B cell (primary cell): ENCODE measurements at places on chromosomes 3 and 15. TPM values are rescaled to one million over a fixed set of nuclear protein-coding genes. Genes with fewer than 3 reads are reported as not detected.

GRCh38 chr3:101170806-101171558, 149.4 kb downstream of the IMPG2 start:
- DNase-seq: no peak

DNA sequence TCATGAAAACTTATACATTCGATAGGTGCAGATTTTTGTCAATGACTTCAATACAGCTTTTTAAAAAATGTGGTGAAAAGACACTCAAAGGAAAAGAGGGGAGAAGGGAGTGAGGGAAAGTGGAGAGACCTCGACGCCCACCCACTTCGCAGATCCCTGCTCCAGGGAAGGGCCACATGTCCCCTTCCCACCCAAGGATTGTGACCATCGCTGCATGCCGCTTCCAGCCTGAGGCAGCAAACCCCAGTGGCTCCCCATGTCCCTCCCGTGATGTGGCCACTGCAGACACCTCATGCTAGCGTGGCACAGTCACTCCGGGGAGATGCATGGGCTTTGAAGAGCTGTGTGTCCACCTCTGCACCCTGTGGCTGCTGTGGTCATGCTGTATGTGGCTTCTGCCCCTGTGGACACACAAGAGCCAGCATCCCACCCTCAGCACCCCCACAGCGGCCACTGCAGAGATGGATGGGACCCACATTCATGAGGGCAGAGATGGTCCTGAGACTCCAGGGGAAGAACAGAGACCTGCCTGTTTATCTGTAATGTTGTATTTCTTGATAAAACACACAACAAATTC, 230.2 kb downstream of the OCA2 start:
- no peak for DNase-seq

DNA sequence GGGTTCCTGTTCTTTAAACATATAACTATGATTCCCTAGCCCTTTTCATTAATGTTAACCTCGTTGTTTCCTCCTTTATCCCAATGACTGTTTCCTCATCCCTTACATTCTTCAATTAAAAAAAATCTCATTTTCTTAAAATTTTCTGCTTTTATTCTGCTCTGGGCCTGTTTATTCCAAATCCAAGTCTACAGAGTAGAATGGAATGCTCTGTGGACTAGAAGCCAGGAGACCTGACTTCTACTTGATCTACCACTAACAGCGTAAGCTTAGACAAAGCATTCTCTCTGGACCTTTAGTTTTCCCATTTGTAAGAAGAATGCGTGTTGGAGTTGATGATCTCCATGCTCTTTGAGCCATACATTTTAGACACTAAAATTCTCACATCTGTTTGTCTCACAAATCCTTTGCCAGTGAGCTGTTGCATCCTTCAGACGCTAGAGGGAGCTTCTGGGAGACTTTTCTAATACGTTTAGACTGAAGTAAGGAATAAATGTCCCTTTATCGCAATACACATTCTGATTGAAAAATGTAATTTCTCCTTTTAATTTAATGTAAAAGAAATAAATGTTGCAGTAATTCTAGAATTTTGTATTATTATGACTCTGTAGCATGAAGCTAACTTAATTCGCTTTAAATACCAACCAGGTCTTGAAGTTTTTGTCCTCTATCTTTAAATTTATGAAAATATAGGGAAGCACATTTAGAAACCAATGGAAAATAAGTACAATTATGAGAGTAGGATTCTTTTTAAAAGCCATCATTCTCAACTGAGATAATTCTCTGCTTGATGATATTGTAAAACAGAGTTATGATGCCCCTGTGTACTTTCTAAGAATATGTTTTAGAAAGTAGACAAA, 21.7 kb upstream of the GMNC start:
- DNase-seq: peak; percentile 51

GRCh38 chr3:39106281-39106811, 1.1 kb downstream of the GORASP1 start:
- DNase-seq: no peak

Gene IGF2BP2
- total RNA-seq: not detected in 2 replicates

Gene SNRPN
- total RNA-seq: 83.6 and 87.5 TPM in 2 replicates

DNA sequence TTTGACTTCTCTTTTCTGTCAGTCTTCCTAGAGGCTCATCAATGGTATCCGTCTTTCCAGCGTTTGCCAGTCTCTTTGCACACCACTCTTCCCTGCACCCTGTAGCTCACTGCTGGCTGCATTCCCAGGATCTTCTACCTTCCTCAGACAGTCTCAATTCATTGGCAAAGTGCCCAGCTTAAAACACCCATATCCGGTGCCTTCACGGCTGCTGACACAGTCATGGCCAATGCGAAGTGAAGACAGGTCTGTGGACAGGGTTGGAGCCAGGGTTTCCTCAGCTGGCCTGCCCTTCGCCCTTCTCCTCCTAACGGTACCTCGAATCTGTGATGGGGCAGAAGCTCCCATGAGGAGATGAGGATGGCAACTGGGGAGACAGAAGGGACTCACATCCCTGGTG, 36.1 kb downstream of the PTH1R start:
- DNase-seq: no peak

Gene SCN5A
- 0.20 and 0.36 TPM in 2 replicates for total RNA-seq

GRCh38 chr15:39211108-39211979, 369.5 kb upstream of the THBS1 start:
- DNase-seq: no peak

DNA sequence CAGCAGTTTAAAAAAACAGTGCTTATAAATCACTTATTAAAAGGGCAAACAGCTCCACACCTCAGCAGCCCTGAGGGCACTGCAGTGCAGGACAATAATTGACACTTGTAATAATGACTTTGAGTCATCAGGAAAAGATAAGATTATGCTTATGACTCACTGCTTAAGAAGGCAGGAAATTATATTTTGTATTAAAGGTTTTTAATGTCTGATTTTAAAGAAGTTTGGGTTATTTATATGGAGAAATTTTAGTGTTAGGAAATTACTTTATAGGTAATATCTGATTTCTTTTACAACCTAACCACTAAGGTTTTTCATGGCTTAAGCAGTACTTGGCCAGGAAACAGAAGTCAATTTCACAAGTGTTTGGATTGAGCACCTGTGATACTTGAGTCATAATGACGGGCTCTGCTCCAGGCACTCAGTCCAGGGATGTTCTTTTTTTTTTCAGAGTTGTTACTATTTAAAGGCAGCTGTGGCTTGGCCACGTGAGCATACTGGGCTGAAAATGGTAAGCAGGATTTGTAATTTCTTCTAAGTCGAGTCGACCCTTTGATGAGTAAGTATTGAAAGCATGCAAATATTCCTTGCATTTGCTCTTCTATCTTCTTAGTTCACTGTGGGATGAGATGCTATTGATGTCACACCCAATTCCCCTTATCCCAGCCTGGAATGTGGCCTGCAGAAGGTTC, 21.6 kb upstream of the SLC6A20 start:
- no peak for DNase-seq

GRCh38 chr3:161674402-161674801, 177.8 kb downstream of the OTOL1 start:
- DNase-seq: no peak

DNA sequence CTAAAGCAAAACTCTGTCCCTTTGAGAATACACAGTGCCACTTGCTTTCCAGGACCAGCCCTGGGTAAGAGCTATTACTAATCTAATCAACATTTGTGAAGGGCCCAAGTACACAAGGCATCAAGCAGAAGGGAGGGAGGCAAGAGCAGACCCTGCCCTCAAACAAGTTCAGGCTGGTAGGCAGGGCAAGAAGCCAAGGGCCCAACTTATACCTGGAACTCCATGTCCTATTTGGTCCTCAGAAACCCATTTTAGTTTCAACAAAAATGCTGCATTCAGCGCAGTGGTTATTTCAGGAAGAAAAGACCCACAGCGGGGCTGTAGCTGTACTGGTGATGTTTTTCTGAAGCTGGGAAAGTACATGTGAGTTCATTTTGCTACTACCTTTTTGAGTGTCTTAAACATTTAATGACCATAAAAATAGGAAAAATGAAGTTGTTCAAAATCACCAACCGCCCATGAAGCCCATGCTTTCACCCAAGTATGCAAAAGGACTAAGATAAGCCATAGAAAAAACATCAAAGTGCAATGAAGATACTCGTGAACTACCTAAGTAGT, 2.8 kb downstream of the RPS17 start:
- peak; percentile 8 for DNase-seq

Gene RASGRF1
- total RNA-seq: 9.4 and 10.1 TPM in 2 replicates

DNA sequence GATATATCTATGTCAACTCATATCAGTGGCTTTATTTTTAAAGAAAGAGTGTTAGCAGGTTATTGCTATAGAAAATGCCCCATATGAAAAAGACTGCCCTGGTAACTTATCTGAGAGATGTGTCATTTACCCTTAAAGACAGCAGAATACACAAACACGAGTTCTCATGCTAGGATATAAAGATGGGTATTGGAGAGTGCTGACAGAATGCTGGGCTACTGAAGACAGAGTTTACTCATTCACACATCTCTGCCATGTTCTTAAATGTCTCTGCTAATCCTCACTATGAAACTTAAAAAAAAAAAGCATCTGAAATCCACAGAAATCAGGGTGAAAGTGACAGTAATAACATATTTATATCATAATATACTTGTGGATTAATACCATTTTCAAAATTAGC, 126.7 kb downstream of the FOXP1 start:
- no peak for DNase-seq

Gene ATP13A5
- 0.12 TPM in 1 of 2 replicates, not detected in the other for total RNA-seq

GRCh38 chr3:157159037-157159761, 748 bp downstream of the CCNL1 start:
- DNase-seq: peak; percentile 92

Gene ACOX2
- total RNA-seq: not detected in 2 replicates

Gene CNTN4
- 0.05 TPM in 1 of 2 replicates, not detected in the other for total RNA-seq

Gene KNG1
- not detected in 2 replicates for total RNA-seq

Gene ROPN1
- total RNA-seq: not detected in 2 replicates

- DNase-seq: no peak
Measured at GRCh38 chr15:64761156-64761555, 14.2 kb downstream of the RBPMS2 start.
